ENCODE measurements at places on chromosomes 1 and 21.
A peak's percentile ranks its signal among the peaks of the same experiment; 100 is the strongest.

DNA sequence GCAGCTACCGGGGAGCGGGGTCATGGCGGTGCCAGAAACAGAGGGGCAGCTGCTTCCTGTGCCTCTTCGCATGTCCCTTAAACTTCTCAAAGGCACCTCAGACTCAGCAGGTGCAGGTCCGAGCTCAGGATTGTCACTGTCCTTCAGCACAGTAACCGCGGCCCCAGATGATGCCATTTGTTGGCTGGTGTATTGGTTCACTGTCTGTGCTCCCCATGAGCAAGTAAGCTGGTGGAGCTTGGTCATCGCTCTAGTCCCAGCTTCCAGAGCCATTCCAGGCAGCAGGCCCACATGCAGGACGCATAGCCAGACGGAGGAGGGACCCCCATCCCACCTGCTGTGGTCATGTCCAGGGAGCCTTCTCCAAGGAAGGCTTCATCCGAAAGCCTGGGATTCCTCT is 154.0 kb upstream of the AJAP1 start:
- no peak for DNase-seq

DNA sequence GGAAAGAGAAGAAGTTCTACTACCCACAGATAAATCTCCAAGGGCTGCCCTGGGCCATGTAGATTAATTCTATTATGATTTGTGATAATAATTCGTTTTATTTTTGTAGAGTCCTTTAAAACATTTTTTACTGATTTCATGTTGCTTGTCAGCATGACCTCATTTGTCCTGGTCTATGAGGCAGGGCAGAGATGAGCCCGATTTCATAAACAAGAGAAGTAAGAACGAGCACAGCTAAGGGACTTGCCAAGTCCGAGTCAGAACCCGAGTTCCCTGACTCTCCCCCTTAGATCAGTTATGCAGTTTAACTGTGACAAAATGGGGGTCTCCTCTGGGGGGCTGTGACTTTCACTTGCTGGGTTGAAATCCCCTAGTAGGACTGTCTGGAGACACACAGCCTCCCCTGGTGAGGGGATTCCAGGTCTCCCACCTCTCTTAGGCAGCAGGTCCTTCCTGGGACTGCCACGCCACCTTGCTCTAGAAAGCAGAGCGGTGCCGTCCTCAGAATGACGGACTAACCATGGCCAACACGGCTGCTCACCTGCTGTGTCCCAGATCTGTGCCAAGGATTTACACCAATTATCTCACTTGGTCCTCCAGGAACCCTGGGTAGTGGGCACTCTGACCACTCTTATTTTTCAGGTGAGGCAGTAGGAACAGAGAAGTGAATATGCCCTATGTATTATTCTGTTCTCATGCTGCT is 31.0 kb upstream of the SOX13 start:
- peak; percentile 50 for DNase-seq

DNA sequence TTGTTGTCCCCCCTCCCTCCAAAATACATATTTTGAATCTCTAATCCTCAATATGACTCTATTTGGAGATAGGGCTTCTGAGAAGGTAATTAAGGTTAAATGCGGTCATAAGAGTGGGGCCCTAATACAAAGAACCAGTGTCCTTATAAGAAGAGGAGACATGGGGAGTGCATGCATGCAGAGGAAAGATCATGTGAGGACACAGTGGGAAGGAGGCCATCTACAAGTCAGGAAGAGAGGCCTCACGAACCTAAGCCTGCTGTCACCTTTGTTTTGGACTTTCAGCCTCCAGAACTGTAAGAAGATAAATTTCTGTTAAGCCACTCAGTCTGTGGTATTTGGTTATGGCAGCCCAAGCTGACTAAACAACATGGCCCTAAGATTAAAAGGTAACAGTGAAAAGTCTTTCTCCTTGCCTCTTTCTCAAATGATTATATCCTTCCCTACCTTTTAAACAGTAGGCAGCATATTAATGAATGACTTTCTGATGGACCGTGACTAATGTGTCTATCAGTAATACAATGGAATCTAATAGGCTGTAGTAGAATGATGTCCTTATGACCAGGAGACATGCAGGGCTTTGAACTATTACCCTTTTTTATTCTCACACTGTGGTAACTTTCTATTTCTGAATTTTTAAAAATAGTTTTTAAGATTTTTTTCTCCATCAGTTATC is 40.6 kb upstream of the ST6GALNAC3 start:
- no peak for DNase-seq

DNA sequence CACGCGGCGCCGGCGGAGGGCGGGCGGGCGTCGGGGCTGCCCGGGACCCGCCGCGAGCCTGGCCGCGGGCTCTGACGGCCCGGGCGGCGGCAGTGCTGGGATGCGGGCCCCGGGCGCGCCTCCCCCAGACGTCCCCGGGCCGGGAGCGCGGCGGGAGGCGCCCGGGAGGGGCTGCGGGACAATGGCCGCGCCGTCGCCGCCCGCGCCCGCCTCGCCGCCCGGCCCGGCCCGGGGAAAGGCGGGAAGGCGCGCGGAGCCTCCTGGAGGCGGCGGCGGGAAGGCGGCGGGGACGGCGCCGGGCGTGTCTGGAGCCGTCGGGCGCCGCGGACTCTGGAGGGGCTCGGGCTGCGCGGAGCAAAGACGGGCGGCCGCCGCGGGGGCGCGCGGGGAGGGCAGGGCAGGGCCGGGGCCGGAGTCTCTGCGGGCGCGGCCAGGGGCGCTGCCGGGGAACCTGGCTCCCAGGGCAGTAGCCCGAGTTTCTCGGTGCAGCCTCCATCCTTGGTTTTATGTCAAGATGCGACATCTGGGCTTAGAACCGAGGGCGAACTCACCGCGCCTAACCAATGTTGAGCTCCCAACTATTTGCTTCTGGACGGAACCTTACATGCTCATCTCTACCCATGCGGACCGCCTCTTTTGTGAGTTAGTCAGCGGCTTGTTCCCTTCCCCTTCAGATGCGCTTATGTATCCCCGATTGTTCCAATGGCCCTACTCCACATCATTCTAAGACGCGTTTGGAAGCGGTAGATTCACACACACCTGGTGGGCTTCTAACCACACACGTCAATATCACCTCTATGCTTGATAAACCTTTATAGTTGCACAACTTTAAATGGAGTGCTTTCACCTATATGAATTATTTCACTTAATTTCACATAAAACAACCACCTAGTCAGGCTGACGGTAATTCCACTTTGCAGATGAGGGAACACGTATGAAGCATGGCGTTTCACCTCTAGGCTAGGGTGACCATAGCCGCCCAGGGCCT is 651 bp downstream of the ZBTB8A start:
- peak; percentile 45 for DNase-seq

DNA sequence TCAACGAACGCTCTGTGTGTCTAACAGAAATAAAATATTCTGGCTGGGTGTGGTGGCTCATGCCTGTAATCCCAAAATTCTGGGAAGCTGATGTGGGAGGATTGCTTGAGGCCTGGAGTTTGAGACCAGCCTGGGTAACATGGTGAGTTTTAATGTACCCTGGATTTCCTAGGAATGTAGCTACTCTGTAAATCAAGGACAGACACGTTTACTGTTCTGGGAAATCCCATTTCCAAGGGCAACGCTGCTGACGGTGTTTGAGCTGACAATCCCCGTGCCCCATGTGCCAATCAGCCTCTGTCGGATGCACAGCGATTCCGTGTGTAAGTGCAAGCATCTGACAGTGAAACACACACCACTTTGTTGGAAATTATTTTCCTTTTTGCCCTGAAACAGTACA is 8.0 kb downstream of the CORT start:
- DNase-seq: peak; percentile 74

DNA sequence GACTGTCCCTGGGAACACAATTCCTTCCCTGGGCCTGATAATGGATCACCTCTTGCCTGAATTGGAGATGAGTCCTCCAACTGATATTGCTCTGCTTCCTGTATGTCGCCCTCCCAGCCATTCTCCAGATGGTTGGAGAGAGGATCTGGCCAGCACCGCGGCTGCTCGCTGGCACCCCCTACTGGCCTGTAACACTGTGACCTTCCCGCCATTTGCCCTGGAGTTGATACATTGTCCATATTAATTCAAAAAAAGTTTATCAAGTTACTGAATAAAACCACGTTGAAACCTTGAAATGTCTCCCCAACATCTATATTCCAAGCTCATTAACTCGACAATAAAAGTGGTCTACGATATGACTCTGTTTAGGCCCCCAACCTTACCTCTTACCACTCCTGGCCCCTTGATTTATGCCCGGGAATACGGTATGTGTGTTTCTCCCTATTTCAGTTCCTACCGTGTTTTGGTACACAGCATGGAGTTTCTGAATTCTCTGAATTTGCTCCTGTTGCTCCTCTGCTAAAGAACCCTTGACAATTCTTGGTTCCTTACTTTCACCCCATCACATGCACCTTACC is 241.8 kb upstream of the KIAA0040 start:
- no peak for DNase-seq

DNA sequence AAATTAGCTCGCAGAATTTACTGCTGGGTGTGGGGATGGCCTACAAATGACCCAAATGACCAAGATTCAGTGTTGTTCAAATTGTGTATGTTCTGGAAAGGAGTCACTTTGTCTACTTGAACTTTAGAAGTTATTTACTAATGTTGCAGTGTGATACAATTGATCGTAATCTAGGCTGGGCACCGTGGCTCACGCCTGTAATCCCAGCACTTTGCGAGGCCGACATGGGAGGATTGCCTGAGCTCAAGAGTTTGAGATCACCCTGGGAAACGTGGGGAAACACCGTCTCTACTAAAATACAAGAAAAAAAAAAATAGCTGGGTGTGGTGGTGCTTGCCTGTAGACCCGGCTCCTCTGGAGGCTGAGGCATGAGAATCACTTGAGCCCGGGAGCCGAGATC is 57.6 kb upstream of the TMPRSS2 start:
- DNase-seq: no peak

- no peak for DNase-seq
Measured at GRCh38 chr1:92218559-92218958, 844 bp downstream of the C1orf146 start.

DNA sequence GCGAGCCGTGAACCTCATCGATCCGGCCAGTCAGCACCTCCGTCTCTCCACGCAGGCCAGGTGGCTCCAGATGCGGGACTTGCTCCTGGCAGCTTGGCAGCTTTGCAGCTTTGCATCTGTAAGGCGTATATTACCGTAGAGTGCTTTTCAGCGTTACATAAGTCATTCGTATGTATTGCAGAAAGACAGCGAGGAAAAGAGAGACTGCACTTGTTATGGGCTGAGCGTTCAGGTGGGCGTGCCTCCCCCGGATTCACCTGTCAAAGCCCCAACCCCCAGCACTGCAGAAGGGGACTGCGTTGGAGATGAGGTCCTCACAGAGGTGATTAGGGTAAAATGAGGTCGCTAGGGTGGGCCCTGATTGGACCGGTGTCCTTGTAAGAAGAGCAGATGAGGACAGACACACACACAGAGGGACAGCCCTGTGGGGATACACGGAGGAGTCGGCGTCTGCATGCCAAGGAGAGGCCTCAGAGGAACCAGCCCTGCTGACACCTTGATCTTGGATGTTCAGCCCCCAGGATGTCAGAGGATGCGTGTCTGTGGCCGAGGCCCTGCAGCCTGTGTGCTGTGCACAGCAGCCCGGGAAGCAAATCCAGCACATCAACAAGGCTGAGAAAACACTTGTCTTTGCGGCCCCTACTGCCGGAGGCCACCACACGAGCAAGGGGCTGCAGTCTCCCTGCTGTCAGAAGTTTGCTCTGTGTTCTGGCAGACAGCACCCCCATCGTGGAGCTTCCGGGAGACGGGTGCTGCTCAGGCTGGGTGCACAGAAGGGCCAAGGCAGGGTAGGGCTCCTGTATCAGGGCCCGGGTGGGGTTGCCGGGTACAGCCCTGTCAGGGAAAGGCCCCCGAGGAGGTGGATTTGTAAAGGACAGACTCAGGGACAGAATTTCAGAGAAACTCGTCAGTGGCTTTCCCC is 10.9 kb upstream of the AGPAT3 start:
- no peak for DNase-seq

GRCh38 chr1:2443277-2444137 is 31.1 kb upstream of the PEX10 start:
- no peak for DNase-seq

- DNase-seq: no peak
Measured at GRCh38 chr21:22880573-22880972, 1882.4 kb downstream of the NCAM2 start.

GRCh38 chr1:193185211-193185610 is 1.2 kb downstream of the B3GALT2 start:
- DNase-seq: no peak

DNA sequence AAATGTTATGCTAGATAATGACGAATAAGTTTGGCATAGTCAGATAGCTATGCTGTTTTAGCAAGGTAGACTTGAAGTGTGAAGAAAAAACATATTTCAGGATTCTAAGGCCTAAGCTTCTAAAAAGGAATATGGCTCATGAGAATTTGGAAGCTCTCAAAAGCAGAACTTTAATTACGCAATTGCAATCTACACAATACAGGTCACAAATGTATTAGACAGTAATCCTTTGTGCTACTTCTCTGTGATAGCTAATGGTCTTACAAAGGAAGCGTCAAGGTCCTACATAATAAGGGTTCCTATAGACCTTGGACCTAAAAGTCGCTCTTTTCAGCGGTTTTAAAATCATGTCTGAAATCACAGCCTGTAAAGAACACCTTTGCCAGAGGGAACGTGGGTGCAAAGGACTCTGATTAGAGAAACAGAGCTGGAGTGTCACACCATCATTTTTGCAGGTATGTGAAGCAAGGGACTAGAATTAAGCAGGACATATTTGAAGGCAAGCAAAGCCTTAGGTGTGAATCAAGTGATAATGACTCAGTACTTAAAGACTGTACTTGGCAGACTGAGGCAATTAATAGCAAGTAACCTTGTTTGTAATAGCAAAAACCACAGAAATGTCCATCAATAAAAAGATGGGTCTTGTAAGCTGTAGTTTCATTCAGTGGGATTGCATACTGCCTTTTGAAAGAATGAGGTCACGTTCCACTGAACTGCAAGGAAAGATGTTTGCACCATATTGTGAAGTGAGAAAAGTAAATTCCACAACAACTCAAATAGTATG is 420.2 kb downstream of the KCTD3 start:
- peak; percentile 5 for DNase-seq

DNA sequence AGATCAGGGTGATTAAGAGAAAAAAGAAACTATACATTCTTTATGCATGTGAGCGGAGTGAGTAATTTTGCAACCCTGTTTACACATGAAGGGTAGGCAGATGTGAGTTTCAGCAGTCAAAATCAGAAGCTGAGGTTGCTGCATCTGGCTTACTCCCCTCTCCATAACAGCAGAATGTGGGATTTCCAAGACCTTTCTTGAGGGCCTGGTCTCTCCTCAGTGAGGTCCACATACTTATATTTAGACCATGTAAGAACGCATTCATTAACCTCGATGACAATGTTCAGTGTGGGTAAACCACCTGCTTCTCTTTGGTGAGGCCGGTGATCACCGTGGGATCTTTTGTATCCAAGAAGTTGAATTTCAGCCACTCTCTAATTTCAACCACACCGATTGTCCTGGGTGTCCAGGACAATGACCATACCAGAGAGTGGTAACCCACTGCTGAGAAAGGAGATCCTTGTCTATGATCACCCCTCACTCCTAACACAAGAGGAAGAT is 18.7 kb upstream of the RAP1A start:
- DNase-seq: no peak

DNA sequence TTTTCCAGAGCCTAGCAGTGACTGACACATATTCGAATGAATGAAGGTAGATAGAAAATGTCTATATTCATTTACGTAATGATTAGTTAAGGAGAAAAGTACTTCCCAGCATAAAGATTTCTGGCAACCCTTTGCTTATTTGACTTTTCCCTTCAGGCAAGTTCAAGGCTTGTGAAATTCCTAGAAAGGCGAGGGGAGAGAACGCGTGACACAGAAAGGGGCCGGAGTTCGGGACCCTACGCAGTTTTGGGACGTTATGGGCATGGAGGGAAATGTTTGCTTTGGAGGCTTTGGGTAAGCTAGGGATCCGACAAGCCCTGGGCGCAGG is 472 bp upstream of the USP25 start:
- no peak for DNase-seq
